Kasumi-1 (cell line): ENCODE measurements at places on chromosomes 11 and 22.

GRCh38 chr11:88631497-88631896 lies 294.0 kb upstream of the CTSC start:
- no peak for DNase-seq

GRCh38 chr22:27314276-27314807 lies 487.2 kb downstream of the MN1 start:
- no peak for DNase-seq

DNA sequence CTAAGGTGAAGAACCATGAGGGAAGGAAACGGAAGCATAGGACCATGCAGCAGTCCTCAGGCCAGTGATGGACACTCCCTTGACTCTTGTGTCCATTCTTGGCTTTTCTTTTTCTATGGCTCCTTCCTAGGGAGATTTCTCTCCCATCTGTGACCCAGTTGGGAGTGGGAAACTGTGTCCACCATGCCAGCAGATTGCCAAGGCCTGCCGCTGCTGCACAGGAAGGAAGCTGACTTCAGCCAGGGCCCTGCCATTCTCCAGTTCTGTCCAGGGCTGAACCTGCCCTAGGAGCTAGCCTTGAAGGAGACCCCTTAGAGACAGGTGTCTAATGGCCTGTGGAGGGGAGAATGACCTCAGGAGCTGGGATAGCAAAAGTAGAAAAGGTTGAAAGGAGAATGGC lies 17.4 kb downstream of the SSH3 start:
- DNase-seq: no peak

DNA sequence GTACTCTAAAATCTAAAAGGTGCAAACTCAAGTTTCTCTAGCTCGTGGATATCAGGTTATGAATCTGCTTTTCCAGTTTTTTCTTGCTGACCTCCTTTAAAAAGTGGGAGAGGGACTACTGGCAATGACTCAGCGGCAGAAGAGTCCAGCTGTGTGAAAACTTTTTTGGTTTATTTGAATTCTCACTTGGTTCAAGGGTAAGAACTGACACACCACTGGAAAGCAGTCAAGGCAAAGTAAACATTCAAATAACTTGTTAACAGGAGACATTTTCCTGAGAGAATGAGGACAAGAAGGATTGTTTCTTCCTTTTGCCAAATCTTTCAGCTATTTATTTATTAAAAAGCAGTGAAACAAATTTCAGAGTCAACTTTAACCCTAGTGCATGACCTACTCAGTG lies 36.1 kb downstream of the CDON start:
- DNase-seq: no peak

- no peak for DNase-seq
Observed at GRCh38 chr11:34458525-34458924, 19.8 kb downstream of the CAT start.

DNA sequence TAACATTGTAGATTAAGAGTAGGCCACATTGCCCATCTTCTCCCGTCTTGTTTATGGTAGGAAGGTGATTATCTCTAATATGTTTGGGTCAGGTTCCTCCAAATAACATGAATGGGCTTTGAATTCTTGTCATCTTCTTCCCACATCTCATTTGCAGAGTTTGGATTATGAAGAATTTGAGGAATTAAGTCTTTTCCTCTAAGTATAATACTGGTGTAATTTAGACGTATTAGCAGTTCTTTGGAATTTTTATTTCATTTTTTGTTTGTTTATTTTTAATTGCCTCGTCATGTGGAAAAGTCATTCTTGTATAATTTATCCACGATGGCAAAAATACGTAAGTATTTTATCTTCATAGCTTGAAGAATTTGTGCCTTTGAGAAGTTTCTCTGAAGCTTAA lies 73.4 kb downstream of the ARHGEF12 start:
- no peak for DNase-seq

GRCh38 chr11:68954836-68955606 lies 25.8 kb downstream of the MRGPRD start:
- peak; percentile 86 for DNase-seq

- no peak for DNase-seq
Observed at GRCh38 chr11:8371516-8371884, 107.8 kb upstream of the LMO1 start.

DNA sequence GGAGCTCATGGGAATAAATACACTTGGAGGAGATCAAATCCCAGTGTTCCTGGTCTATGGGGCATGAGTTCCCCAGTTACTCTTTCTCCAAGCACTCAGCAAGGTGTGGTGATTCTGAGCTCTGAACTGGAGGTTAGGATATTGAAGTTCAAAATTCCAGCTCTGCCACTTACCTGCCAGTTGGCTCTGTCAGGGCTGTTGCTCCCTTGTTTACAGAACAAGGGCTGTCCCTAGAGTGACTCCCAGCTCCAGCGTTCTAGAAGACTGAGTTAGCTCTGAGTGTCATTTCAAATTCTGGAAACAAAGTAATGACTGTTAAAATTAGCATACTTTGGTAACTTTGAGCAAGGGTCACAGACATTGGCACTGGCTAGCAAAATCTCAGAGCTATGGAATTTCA lies 69.7 kb upstream of the ZBED5 start:
- DNase-seq: no peak

- no peak for DNase-seq
Observed at GRCh38 chr11:125550780-125551179, 18.5 kb upstream of the EI24 start.

GRCh38 chr11:102407901-102408300 lies 44.7 kb downstream of the TMEM123 start:
- no peak for DNase-seq

DNA sequence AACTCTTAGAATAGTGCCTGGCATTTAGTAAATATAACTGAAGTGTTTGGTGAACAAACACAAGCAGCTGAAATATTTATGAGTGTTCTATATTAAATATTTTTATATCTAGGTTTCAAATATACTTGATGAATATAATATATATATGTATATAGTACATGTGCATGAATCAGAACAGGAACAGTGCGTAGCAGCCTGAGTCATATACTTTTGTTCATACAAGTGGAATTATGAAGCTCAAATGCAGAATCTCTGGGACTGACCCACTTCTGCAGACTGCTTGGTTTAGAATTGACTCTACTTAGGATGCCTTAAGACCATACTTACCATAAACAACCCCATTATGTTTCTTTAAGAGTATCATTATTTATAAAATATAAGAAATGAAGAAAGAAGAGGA lies 997.8 kb upstream of the RAG2 start:
- DNase-seq: no peak

- no peak for DNase-seq
Observed at GRCh38 chr11:10004526-10005113, 289.4 kb downstream of the SBF2 start.

DNA sequence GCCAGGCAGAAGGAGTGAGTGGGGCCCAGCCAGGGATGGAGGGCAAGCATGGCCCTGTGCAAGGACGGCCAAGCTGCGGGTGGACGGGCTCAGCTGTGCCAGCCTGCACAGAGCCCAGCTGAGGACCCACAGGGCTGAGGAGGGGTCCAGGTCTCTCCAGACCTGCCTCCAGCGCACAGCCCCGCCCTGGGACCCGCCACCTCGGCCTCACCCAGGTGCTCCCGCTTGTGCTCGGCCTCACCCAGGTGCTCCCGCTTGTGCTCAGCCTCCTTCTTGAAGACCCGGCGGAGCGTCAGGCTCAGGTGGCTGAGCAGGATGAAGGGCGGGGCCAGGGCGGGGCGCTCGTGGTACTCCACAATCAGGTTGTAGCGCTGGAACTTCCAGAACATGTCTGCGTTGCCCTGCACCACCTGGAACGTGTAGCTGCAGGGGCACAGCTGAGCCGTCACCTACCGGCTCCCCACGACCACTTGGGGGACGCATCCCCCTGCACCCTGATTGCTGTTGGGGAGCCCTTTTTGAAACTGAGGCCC lies 6.4 kb downstream of the TSSC4 start:
- no peak for DNase-seq

DNA sequence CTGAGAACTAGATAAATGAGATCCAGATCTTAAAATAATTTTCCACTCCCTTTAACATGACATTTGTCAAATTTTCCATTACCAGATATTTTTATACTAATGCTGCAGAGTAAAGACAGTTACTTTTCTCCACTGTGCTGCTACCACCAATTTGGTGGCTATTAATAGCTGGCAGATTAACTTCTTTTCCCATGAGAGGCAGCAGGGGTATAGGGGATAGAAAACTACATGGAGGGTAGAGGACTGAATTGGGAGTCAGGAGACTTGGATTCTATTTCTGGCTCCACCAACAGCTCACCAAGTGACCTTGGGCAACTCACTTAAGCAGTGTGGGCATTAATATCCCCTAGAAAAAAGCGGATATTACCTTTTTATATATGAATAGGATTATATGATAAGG lies 69.2 kb downstream of the KIF18A start:
- DNase-seq: no peak

GRCh38 chr11:18776324-18776723 lies 15.3 kb downstream of the PTPN5 start:
- DNase-seq: no peak

DNA sequence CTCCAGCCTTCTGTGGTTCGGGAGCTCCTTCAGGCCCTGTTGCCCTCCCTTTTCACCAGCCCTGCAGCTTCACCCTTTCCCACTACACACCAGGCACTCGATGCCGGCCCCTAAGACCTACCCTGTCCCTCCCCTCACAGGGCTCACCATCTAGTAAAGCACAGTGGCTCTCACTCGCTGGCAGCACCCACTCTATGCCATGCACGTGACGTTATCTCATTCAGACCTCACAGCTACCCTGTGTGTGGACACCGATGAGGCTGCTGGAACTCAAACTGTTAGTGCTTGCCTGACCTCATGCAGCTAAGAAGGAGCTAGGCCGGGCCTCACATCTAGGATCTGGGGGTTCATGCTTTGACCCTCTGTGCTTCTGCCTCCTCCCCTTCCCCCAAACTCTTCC lies 45.5 kb downstream of the SCN3B start:
- no peak for DNase-seq

DNA sequence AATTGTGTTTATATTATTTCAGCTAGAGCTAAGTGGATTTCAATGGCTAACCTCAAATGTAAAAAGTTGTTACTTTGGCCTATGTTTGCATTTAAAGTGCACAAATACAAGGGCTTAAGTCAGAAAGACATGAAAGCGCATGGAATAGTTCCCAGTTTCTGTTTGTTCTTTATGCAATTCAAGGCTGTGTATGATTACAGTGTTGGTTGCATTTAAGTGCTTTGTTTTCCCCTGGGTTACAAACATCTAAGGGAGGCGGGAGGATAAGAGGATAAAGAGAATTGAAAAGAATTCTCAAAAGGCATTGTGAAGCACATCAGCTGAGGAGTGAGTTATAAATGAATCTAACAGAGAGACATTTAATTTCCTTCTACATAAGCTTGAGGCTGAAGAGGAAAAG lies 453.4 kb downstream of the NTM start:
- no peak for DNase-seq

DNA sequence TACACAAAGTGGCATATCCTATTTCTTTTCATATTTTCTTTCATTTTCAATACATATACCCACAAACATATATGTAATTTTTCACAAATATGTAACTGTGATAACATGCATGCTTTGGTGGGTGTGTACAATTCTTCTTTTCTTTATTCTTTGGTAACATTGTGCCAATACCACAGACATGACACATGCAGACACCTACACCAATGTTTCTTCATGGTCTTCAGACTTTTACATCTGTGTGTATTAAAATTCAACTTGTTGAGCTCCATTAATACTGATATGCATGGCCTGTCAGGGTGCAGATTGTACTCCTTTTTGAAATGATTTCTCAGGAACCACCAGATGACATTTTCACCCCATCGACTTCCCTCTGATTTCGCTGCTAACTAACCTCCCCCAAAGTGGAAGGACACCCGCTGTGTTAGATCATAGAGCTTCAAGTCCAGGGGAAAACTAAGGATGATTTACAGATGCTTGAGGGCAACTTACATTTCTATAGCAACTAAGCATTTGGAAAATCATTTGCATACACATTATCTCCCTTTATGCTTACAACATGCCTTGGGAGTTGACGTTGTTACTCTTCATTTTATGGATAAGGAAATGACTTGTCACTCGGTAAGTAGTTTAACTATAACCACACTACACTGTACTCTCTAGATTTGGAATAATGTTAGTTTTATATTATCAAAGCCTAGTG lies 10.5 kb upstream of the PANX3 start:
- no peak for DNase-seq

DNA sequence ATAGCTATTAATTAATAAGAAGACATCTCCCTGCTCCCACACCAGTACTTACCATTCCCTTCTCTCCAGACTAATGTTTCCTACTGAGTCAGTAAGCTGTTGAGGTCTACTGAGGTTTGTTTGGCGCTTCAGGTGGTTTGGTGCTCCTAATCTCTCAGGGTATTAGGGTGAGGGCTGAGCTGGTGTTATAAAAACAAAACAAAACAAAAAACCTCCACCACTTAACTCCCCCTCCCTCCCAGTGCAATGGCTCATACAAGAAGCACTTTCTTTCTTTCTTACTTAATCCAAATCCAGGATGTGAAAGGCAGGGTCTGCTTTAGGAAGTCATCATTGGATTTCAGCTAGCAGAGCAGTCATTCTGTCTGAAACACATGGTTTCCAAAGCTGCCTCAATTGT lies 15.3 kb downstream of the CSTPP1 start:
- DNase-seq: no peak

DNA sequence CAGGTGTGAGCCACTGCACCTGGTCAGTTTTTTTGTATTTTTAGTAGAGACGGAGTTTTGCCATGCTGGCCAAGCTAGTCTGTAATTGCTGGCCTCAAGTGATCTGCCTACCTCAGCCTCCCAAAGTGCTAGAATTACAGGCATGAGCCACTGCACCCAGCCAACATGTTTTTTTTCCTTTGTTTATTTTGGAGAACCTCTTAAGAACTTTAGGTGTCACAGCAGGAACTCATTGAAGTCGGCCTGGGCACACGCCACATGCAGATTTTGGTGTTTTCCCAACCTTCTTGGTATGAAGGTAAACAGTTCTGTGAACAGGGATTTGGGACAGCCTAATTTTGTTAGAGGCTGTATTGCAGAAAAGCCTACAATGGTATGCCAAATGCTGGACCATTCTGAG lies 9.4 kb downstream of the DIXDC1 start:
- no peak for DNase-seq

DNA sequence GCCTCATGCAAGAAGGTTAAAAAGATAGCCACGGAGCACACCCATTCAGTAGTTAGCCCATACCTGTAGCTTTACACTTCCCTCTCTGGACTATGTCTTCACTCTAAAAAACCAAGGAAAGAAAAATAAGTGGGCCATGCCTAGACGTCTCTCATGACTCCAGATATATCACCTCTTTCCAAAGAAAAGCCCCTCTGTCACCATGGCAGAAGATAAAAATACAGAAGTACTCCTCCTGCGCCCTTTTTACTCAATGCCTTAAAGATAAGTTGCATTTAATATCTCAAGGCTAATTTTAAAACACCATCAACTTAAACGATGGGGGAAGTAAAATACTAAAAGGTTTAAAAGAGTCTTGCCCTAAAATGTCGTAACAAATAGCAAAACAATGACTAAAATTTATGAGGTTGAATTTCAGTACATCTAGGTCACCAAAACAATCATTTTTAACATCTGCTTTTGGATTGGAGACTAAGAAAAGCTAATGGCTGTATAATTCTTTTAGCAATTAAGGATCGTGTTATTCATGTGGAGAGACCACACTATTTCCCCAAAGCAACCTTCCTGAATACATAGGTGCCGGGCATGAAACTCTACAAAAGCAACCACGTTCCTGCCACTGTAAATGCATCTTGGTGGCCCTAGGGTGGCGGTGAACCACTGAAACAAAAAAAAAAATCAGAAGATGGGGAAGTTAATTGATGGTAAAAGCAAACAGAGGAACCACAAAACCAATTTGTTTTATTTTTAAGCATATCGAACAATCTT lies 46.0 kb downstream of the CELF1 start:
- DNase-seq: no peak
